ENCODE measurements at places on chromosomes 12 and 14.

GRCh38 chr12:65911321-65911720 lies 87.0 kb downstream of the HMGA2 start:
- peak; percentile 39 for DNase-seq

DNA sequence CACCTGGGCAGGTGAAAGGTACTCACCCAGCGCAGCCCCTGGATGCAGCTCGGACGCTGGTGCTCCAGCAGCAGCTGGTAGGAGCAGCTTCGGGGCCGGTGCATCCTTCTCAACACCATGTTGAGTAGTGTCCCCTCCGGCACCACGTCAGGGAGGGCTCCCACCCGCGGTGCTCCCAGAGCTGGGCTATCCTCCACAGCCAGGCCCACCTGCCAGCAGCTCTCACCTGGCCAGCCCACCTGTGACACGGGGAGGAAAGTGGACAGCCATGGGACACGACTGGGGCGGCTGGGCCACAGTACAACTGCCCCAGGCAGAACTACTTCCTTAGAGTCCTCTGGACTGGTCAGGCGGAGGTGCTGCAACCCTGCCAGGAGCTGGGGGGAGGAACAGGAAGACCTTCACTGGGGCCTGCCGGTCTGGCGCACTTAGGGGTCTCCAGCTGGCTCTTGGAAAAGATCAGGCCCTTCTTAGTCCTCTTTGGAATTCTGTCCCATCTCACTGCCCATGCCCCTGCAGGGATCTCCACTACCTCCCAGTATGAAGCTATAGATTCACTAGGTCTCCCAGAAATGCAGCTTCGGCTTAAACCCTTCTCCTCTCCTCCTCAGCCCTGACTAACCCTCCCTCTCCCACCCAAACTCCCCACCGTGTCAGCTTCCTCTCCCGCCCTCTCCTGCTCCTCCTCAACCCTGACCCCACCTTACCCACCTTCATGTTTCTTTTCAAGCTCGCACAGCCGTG lies 668 bp downstream of the RAPGEF3 start:
- no peak for DNase-seq

DNA sequence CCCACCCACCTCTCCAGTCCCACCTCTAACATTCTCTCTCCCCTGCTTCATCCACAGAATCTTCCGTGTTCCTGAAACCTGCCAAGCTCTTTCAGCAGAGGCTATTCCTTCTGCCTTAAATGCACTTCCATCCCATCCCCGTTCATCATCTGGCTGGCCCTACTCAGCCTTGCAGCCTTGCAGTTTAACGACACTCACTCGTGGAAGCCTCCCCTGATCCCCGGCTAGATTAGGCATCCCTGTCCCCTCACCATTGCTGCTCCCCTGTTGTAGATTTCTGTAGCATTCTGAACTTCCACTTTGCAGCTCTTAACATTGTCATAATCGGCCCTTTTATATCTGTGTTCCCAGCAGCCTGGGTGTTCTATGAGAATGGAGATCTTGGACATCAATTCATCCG lies 280.5 kb upstream of the NOS1 start:
- DNase-seq = no peak

- DNase-seq = no peak
Observed at GRCh38 chr12:22810036-22810435, 185.1 kb downstream of the ETNK1 start.

DNA sequence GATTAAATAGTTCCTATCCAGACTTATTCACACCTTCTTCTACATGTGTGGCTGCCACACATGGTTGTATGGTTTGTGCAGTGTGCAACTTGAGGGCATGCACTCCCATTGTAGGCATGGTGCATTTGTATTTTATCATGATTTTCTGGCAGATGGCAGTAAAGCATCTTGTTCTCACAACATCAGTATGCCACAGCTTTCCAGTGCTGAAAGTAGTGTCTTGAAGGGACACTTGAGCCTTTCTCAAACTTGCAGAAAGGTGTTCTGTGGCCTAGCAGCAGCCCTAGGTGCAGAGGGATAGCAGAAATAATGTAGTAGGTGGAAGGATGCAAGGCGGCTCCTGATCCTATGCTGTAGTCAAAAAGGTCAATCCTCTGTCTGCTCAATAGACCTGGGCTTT lies 72.9 kb downstream of the LMNTD1 start:
- DNase-seq = no peak

GRCh38 chr12:119671070-119671469 lies 3.1 kb downstream of the PRKAB1 start:
- no peak for DNase-seq

Data from fibroblast of skin of left quadriceps (primary cell).